ENCODE measurements at places on chromosomes 5 and 9.

DNA sequence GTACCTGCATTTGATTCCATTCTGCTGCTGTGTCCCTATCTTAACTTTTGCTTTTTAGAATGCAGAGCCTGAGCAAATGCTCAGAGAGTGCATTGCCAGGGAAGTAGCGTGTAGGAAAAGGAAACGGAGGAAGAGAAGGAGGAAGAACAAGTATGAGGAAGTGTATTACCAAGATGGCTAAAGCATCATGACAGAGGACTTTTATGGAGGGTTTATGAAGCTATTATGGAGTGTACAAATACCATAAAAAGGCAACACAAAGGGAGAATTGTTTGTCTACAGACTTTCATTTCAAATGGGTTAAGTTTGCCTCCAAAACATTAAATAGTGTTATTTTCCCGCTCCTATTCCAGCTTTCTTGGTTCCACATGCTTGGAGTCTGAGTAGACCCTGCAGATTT, 1899.8 kb upstream of the NUDT12 start:
- DNase-seq = no peak

- no peak for DNase-seq
Observed at GRCh38 chr5:53338971-53339370, 141.5 kb upstream of the FST start.

GRCh38 chr9:114027863-114028465, 50.1 kb downstream of the AMBP start:
- DNase-seq = no peak

GRCh38 chr5:127650022-127650421, 1.1 kb downstream of the CTXN3 start:
- no peak for DNase-seq

- no peak for DNase-seq
Observed at GRCh38 chr5:113748403-113748802, 234.9 kb downstream of the YTHDC2 start.

DNA sequence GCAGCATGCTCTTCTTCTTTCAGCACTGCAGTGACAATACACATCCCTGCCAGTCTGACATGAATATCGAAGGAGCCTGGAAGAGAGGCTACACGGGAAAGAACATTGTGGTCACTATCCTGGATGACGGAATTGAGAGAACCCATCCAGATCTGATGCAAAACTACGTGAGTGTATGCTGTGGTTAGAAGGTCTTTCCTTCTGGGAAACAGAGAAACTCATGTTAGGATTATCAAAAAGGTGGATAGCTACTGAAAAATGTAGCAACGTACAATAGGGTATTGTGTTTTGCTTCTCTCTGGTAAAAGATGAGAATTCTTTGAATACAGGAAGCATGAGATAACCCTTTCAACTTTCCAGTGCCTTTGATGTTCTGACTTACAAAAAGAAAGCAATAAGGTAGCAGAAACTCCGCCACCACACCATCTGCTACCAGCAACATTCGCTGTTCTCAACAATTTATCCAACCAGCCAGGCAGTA, 133.3 kb downstream of the PCSK5 start:
- no peak for DNase-seq

- no peak for DNase-seq
Observed at GRCh38 chr5:111930905-111931461, 174.0 kb upstream of the NREP start.

All from epithelial cell of proximal tubule (primary cell).